Uterus (tissue), 4 donors: ENCODE measurements at places on chromosomes 12 and 14. TPM values are rescaled to one million over a fixed set of nuclear protein-coding genes. Genes with fewer than 3 reads are reported as not detected.

DNA sequence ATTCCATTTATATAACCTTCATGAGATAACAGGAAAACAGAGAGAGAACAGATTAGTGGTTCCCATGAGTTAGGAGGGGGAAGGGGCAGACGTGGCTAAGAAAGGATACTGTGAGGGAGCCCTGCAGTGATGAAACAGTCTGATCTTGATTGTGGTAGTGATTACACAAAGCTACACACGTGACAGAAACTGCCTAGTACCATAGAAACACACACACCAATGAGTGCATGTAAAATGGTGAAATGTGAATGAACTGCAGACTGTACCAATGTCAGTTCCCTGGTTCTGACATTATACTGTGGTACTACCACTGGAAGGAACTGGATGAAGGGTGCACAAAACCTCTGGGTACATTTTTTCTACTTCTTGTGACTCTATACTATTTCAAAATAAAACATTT lies 36.9 kb downstream of the NRDE2 start:
- DNase-seq = no peak

GRCh38 chr12:24773996-24774395 lies 174.9 kb downstream of the BCAT1 start:
- DNase-seq = no peak

- no peak for DNase-seq
Observed at GRCh38 chr14:54789781-54790480, 112.7 kb downstream of the GCH1 start.

CHMP4A gene
- 53.3 TPM for total RNA-seq

- no peak for DNase-seq
Observed at GRCh38 chr12:89923091-89923490, 214.5 kb upstream of the ATP2B1 start.
